ENCODE measurements at places on chromosomes 2 and 18.

DNA sequence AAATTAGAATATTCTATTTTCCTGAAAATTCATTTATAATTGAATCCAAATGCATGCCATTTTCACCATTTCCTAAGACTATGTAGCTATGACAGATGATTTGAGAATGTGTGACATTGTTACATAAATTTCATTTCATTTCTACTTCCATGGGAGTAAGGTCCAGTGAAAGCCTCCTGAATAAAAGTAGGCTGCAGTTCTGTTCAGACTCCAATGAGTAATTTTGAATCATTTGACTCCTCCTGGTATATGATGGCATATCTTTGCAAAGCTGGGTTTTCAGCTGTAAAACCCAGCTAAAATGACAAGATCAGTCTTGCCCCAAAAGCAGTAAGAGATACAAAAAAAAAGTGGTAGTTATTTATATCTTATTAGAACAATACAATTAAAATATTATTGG, 101.0 kb upstream of the DNAJC10 start:
- no peak for DNase-seq

- no peak for DNase-seq
Observed at GRCh38 chr18:23640052-23640451, 22.7 kb downstream of the ANKRD29 start.

DNA sequence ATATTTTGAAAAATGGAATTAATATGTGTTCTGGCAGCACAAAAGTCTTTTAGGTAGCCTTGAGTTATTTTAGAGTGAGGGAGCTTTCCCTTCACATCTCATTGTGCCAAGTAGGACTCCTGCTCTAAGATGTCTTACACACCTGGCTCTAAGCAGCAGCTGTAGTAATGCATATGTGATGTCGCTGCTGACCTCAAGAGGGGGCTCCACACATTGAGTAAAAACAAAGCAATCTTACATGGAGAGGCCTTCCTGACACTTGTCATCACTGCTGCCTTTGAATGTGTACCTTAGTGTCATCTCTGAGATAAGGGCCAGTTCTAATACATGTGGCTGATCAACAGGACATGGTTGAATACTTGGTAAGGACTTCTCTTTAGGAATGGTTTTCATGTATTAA, 75.8 kb downstream of the ACTR3 start:
- DNase-seq, result no peak

- no peak for DNase-seq
Observed at GRCh38 chr18:60684843-60685513, 312.4 kb upstream of the MC4R start.

- no peak for DNase-seq
Observed at GRCh38 chr18:66196805-66197204, 407.1 kb downstream of the CDH19 start.

GRCh38 chr18:22221350-22221749, 52.0 kb downstream of the GATA6 start:
- no peak for DNase-seq

GRCh38 chr2:232568161-232568560, 17.7 kb downstream of the EIF4E2 start:
- no peak for DNase-seq

DNA sequence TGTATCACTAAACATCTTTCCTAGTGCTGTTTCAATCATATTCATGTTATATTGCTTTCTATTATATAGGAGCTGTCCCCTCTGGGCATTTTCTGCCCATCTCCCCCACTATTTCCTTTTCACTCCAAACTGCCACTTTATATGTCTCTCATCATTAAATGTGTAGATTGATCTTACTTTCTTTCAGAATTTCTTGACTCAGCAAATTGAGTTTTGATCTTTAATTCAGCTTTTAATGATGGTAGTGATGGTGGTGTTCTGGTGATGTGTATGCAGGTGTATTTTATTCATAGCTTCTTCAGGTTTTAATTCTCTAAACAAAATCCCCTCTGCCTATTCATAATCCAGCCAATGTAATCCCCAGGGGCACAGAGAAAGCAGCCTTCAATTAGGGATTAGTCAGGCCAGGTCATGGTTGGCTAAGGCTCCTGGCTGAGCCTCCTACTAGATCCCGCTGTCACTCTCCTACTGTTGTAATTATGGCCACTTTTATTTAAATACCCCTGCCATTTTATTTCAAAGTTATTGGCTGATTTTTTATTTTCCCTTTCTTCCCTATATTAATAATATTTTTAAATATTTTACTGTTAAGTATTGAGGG, 325.4 kb downstream of the SPAG16 start:
- no peak for DNase-seq

GRCh38 chr2:7665880-7666279, 748.7 kb downstream of the RNF144A start:
- DNase-seq, result no peak

DNA sequence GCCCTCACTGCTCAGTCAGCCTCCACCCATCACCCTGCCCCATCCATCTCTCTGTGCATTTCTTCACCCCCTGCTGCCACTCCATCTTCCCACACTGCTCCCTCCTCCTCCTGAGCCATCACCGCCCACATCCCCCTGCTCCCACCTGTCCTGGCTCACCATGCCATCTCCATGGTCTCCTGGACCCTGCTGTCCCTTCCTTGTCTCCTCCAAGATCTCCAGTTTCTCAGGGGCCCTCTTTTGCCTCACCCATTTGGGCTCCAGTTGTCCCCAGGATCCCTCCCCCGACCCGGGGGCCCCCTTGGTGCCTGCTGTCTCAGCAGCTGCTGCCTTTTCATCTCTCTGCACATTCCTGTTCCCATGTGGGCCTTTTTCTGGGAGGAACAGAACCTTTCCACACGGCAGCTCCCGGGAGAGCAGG, 10.6 kb downstream of the SPEG start:
- DNase-seq, result no peak

DNA sequence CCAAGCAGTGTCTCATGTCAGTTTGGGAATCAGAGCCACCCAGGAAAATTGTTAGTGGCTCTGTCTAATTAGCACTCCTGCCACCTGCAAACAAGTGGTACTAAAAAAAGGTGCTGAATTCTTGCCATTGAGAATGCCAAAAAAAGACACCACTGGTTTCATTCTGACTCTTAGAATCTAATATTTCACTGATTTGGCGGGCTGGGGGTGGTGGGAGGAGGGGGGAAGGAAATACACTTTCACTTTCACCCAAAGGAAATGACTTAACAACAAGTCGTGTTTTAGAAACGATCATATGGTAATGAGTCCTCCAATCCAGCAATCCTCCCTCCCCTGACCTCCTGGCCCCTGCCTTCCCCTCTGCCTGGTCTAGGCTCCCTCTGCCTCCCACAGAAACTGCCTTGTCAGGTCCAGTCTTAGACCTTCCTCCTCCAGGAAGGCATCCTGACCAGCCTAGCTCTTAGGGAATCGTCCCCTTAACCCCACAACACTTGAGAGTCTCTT, 4.4 kb upstream of the KLHL29 start:
- no peak for DNase-seq

GRCh38 chr2:44944102-44944951, 2.8 kb downstream of the SIX3 start:
- no peak for DNase-seq

DNA sequence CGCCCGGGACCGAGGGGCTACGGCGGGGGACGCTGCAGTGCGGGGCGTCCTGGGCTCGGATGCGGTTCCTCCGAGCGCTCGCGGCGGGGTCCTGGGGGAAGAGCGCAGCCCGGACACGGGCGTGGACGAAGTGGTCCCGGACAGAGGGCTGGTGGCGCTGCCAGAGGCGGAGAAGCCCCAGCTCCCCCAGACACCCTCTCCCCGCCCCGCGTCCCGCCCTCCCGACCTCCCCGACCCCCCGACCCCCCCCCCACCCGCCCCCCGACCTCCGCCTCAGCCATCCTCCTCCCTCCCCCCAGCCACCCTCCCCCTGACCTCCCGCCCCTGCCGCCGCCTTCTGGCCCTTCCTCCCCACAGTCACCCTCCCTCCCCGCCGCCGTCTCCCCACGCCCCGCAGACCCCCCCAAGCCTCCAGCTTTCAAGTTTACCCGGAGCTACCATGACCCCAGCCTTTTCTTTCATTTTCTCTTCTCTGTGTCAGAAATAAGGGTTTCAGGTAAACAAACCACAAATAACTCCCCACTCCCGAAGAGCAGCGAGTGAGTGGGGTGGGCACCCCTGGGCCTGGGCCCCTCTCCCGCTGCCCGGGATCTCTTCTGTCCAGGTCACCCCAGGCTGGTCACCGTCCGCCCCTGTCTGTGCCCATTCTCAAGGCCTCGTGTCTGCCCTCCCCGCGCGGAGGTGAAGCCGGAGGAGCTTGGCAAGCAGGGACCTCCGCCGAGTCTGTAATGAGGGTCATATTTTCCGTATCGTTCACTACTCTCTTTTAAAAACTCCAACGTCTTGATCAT, 5.1 kb downstream of the NFATC1 start:
- DNase-seq, result no peak

GRCh38 chr18:56997200-56997599, 149.7 kb upstream of the BOD1L2 start:
- no peak for DNase-seq

- DNase-seq, result no peak
Observed at GRCh38 chr2:169265591-169265990, 96.7 kb downstream of the LRP2 start.

DNA sequence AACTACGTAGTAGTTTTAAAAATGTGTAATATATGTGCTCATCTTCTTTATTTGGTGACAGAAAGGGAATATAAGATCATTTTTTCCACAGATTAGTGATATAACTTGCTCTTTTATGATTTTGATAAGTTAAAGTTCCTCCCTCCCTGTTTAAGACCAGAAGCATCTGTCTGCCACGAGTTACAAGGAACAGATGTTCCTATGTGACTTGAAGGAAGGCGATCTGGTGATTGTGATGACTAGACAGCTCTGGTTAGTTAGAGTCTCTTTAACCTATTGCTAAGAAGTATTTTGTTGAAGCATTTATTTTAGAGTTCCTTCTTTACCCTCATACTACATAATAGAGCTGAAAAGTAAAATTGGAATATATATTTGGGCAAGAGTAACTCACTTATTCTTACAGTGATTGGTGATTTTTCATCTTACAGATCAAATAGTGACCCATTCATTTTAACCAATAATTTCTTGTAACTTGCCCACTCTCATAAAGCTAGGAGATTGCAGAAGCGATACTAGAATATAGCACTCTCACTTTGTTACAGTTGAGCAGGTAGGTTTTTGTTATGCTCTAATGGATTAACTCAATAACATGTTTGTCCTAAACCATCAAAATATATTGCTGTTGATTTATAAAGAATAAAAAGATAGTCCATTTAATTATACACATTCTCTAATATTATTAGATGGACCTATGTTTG, 218.7 kb downstream of the SLC4A10 start:
- DNase-seq, result no peak

- no peak for DNase-seq
Observed at GRCh38 chr2:110800611-110801402, 68.4 kb downstream of the ACOXL start.

DNA sequence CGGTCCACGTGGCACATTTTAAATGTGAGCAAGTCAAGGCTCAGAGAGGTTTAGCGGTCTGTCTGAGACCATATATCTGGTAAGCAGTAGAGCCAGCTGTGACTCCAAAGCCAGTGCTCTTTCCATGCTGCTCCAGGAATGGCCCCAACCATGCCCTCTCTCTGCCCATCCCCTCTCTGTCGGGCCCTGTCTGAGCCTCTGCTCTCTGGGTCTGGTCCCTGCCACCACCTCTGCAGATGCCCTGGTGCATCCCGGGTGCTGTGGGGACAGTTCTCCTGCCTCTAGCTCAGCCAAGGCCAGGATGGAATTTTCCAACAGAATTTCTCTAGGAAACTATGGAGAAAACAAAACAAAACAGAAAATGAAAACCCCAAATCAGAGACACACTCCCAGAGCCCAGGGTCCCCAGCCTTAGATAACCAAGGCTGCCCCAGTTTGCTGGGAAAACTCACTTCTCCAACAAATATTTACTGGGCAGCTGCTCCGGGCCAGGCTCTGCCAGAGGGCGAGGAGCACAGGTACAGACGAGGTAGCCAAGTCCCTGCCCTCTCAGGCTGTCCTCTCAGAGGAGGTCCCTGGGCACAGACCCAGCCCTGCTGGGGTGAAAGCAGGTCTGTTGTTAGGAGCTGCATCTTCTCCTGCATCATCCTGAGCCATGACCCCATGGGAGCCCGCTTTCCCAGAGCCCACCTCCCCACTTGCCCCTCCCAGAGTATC, 9.2 kb downstream of the ADRA2B start:
- DNase-seq, result no peak

DNA sequence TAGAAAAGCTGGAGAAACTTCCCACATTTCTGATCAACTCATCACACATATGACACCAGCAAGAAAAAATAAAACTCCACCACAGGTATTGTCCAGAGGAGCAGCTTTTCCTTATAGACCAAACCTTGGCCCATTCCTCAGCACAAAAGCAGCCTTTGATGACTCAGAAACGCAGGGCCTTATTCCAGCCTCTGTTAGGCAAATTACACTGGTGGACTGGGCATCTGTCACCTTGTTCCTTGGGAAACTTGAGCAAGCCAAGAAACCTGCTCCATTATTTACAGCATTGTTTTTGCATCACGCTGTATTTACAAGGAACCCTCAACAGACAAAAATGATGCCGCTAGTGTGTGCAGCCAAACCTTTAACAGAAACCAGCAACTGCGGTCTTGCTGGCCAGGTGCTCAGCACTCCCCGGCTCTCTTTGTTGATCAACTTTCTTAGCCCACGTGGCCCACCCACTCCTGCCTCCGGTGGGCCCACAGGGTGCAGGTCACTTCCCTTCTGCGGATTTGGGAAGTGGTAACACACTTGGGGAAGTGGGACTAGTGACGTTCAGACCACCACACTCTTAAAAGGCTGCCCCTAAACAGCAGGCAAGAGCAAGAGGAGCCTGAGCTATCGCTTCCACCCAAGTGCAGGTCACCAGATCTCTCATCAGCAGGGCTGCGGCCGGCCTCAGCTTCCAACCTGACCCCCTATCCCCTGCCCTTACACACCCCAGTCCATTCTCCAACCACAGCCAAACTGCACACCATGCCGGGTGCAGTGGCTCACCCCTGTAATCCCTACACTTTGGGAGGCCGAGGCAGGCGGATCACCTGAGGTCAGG, 1.5 kb downstream of the AP1S3 start:
- no peak for DNase-seq

DNA sequence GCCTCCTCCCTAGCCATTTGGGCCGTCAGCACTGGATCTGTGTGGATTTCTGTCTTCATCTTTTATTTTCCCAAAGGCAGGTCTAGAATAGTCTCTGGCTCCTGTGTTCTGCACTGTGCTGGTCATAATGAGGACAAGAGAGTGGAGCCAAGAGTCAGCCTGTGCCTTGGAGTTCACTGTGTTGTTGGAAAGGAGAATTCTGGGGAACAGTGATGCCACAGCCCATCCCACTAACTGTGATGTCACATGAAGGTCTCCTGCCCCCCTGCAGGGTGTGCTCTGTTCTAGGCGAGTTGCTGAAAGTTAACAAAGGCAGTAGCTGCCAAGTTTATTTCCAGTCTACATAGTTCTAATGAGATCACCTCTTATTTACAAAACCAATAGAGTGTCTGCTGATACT, 248.5 kb downstream of the TPGS2 start:
- DNase-seq, result no peak

DNA sequence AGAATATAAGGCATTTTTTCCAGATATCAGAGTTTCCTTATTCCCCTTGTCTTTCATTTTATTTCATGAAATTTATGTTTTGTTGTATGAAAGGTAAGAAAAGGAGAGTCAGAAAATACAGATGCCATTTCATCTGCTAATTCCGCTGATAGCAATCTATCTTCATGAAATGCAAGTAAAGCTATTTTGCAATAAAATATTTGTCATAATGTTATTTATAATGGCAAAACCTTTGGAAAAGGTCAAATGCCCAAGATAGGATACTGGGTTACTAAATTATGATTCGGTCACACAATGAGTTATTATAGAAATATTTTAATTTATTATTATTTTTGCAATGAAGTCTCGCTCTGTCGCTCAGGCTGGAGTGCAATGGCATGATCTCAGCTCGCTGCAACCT, 124.2 kb downstream of the SPP2 start:
- DNase-seq, result no peak

GRCh38 chr2:15570104-15570503, 9.0 kb upstream of the NBAS start:
- no peak for DNase-seq

All from activated CD8-positive, alpha-beta memory T cell treated with anti-CD3 and anti-CD28 coated beads for 4 hours (primary cell).